Stimulated activated CD8-positive, alpha-beta memory T cell treated with anti-CD3 and anti-CD28 coated beads, Interleukin-2, amount 100 ng/mL, for 1 hour (primary cell): ENCODE measurements at places on chromosomes 13 and 19.

- no peak for DNase-seq
Measured at GRCh38 chr19:10756791-10757190, 38.9 kb downstream of the DNM2 start.

- DNase-seq = no peak
Measured at GRCh38 chr19:50498219-50499056, 12.6 kb downstream of the JOSD2 start.

DNA sequence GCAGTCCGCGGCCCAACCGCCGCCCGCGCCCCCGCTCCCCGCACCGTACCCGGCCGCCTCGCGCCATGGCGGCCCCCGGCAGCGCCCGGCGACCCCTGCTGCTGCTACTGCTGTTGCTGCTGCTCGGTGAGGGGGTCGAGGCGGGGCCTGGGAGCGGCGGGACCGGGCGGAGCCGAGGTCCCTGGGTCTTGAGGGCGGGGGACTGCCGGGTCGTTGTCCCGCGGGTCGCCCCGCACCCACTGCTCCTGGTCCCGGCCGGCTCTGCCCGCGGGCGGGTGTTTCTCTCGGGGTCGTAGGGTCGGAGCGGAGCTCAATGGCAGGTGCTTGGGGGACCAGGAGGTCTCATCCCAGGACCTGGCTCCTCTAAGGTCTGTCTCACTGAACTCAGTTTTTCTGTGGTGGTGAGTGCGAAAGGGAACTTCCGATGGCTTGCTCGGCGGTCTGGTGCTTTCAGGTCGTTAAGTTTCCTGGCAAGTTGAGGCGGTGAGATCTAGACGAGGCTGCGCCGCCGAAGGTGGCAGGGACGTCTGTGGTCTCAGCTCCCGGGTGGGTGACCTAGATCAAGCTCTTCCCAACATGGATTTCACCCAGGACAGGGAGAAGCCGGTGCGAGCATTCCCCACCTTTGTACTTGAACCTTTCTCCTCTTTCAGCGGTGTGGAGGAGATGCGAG is 467 bp downstream of the LAMP1 start:
- peak; percentile 29 for DNase-seq

DNA sequence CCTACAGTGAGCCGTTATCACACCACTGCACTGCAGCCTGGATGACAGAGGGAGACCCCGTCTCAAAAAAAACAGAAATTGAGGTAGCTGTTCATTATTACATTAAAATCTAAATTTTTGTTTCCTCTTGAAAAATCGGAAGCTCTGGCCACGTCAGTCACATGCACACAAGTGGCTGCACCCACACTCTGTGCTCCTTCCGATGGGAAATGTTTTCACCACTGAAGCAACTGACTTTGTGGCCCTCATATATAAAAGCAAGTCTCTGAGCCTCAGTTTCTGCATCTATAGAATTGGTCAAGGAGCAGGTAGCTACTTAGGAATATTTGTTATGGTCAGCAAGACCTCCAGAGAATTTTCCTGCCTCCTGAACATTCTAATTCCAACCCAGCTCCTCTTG is 4.5 kb downstream of the LRRC25 start:
- DNase-seq = no peak

DNA sequence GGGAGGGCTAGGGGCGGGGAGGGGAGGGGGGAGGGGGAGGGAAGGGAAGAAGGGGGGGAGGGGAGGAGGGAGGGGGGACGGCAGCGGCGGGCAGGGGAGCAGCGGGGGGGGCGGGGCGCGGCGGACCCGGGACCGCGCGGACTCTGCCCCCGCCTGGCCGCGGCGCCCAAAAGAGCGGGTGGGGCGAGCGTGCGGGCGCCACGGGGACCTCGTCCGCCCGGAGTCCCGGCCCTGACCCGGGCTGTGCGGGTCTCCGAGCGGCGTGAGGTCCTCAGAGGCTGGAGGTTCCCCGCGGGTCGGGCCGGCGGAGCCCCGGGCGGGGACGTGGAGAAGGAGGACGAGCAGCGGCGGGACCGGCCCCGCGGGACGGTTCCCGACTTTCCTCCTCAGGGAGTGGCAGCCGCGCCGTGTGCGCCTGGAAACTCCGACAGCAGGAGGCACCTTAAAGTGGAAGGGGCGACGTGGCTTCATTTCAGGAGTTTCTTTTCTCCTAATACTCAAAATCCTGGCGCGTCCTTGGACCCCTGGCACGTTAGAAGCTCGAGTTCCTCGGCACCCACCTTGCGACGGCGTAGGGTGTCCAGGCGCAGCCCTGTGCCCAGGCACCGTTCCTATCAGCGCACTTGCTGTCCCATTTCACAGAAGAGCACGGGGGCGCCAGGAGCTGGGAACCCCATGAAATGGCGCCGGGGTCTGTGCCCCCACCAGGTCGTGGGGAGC is 518 bp upstream of the PLPP2 start:
- no peak for DNase-seq

GRCh38 chr19:14072535-14073260 is at the start of gene MISP3:
TSS of gene MISP3 (plus strand) at chr19:14072786. CDS start at chr19:14073310, 524 bp downstream.
- no peak for DNase-seq

DNA sequence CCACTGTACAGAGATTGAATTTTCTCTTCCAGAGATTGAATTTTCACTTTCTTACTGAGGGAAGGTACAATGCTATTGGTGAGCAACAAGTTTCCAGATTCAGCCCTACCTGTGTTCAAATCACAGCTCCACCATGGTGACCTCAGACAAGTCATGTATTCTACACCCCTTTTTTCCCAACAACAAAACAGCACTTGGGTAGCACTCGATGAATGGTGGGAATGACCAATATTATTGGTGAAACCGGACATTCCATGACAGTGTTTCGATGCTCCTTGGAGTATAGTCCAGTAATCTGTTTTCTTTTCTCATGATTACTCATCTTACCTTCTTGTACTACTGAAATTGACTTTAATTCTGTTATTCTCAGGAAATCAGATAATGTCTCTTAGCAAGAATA is 266.2 kb upstream of the SOX21 start:
- DNase-seq = no peak

GRCh38 chr19:6268382-6268771 is 11.4 kb downstream of the MLLT1 start:
- no peak for DNase-seq
